ENCODE measurements at places on chromosomes 1 and 21.
A peak's percentile ranks its signal among the peaks of the same experiment; 100 is the strongest.

DNA sequence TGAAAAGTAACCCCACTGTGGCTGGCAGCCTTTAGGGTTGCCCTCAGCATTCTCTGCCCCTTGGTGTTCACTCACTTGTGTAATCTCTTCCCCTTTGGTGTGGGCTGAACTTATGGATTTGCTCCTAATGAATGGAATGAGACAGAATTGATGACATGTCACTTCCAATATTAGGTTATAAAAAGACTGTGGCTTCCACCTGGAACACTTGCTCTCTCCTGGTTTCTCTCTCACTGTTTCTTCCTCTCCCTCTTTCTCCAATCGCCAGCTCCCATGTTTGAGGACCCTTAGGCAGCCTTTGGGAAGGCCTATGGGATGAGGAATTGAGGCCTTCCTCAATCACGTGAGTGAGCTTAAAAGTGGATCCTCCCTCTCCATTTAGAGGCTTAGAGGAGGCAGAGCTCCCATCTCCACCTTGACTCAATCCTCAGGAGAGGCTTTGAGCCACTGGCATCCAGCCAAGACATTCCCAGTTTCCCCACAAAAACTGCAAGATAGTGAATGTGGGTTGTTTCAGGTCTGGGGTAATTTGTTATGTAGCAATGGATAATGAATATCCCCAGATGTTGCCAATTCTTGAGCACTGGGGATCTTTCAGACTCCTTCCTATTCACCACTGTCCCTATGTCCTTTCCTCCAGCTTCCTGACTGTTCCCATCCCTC lies 95.5 kb upstream of the CD34 start:
- DNase-seq: peak; percentile 64

DNA sequence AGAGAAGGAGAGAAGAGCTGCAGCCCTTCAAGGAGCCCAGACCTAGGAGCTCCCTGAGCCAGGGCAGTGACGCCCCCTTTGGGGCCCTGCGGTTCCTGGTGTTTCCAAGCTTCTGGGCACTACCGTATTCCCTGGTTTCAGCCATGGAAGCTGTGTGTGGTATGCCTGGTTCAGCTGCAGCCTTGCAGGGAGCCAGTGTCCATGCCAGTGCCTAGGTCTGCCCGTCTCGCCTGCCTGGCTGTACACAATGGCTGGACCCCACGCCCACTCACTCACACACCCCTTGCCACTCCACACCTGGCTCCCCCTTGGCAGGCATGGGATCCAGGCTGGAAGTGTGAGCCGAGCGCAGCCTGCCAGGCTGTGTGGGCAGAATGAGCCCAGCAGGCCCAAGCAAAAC lies 87.7 kb downstream of the ADARB1 start:
- no peak for DNase-seq

- no peak for DNase-seq
Observed at GRCh38 chr1:1434824-1435105, 725 bp upstream of the VWA1 start.

DNA sequence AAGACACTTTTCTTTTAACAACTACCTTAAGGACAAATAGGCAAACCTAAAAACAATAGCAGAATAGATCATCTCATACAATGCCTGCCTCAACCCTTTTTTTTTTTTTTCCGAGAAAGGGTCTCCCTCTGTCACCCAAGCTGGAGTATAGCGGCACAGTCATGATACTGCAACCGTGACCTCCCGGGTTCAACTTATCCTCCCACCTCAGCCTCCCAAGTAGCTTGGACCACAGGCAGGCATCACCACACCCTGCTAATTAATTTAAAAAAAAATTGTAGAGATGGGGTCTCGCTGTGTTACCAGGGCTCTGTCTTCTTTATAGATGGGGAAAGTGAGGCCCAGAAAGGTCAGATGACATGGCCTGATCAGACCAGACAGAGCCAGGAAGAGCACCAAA lies 7.9 kb downstream of the SH3BGRL3 start:
- no peak for DNase-seq

- no peak for DNase-seq
Observed at GRCh38 chr1:41564741-41565475, 80.4 kb upstream of the EDN2 start.

- no peak for DNase-seq
Observed at GRCh38 chr21:44413566-44414290, 41.6 kb upstream of the LRRC3 start.

- peak; percentile 89 for DNase-seq
Observed at GRCh38 chr1:9659328-9659727, 7.8 kb downstream of the PIK3CD start.

DNA sequence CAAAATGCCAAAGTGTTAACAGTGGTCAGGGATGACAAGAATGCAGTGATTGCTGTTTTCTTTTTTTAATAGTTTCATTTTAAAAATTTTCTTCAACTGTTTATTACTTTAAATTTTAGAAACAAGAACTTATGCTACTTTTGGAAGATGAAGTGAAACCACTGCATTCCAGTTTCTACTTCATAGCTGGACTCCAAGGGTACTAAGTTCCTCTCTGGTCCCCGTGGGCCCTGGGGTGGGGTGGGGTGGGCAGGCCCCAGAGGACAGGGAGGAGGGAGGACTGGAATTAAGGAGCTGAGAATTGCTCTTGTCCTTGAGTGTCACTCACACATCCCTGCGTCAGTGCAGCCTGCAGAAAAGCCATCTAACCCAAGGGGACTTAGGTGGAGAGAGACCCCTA lies 97.3 kb downstream of the RAVER2 start:
- no peak for DNase-seq

- DNase-seq: peak; percentile 69
Observed at GRCh38 chr1:70140343-70140742, 65.0 kb downstream of the LRRC40 start.

- no peak for DNase-seq
Observed at GRCh38 chr1:151981178-151981525, 12.5 kb downstream of the S100A10 start.

GRCh38 chr1:91031081-91031480 lies 9.2 kb upstream of the ZNF644 start:
- no peak for DNase-seq

DNA sequence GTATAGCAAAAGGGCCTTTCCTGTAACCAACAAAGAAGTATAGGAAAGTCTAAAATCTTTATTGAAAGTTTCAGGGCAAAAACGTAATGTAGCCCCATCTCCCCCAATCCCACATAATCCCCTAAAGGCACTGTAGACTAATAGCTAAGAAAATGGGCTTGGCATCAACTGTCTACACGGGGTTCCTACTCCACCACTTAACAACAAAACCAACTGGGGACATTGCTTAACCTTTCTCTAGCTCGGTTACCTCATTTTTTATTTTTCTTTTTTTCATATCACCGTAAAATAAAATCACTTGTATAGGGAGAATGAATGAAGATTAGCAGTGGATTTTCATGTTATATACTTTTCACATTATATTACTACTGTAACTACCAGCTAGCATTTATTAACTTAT lies 12.3 kb downstream of the MACF1 start:
- DNase-seq: no peak

GRCh38 chr1:174815036-174815435 lies 184.7 kb upstream of the CACYBP start:
- peak; percentile 48 for DNase-seq

- DNase-seq: no peak
Observed at GRCh38 chr1:155636397-155637153, 26.6 kb downstream of the MSTO1 start.
